ENCODE measurements at places on chromosomes 11 and 22.

GRCh38 chr22:26016916-26017315 lies 152.3 kb upstream of the SEZ6L start:
- no peak for DNase-seq

- DNase-seq: no peak
These were observed 20.7 kb downstream of the LHFPL7 start for GRCh38 chr22:24925586-24926427.

DNA sequence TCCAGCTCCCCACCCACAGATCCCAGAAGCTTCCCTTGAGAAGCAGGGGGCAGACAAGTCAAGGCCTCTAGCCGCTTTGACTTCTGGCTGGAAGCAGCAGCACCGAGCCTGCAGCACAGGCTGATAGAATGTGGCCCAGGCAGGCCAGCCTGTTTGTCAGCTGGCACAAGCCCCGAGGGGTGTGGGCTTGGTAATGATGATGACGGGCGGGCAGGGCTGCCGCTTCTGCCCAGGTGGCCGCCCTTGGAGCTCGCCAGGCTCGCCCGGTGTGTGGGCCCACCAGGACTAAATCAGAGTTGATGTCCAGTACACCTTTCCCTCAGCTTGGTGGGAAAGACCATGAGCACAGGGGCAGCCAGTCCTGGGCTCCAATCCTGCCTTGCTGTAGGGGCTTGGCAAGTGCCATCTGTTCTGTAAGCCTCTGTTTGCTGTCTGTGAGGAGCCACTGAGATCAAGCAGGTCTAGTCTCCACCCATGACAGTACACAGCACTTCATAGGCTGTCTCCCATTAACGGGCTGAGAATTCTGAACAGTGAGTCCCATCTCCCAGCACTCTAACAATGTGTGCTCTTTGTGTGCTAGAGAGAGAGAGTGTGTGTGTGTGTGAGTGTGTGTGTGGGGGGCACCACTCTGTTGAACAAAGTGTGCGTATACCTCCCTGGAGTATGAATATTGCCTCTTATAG lies 26.8 kb downstream of the MICAL2 start:
- no peak for DNase-seq

- DNase-seq: no peak
These were observed 22.6 kb downstream of the IZUMO1R start for GRCh38 chr11:94326947-94327346.

DNA sequence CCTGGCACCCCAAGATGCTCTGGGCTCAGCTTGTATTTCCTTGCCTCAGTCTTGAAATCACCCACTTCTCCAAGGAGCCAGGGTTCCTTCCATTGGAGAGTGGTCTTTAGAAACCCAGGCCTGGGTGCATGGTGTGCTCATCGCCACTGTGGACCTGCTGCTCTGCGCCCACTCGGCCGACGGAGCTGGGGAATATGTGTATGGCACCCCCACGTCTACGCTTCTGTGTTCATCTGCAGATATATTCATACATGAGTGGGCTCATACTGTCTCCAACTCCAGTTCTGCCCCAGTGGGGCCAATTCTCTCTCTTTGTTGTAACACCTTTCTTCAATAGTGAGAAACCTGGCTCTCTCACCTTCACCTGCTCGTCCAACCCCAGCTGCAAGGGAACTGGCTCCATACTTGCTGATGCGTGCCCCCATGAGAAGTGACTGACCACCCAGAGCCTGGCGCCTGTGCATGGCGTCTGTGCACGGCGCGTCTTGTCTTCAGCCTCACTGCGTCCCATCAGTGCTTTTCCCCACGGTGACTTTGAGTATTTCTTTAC lies 39.8 kb downstream of the KCNQ1 start:
- DNase-seq: no peak

DNA sequence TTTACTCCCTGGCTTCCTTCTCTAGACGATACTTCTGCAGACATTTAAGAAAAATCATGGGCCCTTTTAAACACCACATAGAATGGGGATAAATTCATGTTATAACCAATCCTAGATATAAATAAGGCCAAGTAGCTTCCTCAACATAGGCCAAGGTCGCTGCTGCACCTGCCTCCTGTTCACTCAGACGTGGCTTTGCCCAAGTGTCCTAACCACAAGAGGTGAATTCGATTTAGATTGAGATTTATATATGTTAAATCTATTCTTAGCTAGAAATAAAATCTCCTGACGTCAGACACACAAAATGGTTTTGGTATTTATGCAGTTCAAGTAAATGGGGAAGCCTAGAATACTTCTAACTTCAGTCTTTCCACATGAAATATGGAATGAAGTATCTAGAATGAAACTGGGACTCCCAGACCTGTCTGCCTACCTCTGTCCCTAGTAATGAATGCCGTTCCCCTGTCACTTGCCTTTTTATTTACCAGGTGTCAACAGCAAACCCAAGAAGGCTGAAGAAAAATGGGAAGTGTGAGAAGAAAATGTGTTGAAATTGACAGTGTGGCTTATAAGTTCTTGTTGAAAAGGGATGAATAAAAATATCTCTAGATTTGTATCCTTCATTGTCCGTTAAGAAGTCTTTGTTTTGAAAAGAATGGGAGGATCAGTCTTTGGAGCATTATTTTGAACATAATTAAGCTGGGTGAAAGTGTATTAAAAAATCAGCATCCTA lies 131.8 kb downstream of the HIPK3 start:
- no peak for DNase-seq

- no peak for DNase-seq
These were observed 1.3 kb upstream of the SBF2 start for GRCh38 chr11:10295064-10295901.

DNA sequence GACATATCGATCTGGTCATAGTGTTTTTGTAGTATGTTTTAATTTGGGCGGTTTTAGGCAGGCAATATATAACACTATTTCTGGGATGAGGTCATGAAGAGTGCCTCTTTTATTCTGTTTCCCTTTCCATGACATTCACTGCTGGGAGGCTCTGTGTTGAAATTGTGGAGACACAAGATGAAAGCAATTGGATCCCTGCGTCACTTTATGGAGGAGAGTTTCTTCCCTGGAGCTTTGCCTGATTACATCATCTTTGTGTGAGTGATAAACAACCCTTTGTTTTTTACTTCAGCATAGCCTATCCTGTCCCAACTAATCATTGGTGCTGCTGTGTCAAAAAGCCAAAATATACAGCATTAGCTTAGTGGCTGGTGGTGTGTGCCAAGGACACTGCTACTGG lies 48.6 kb downstream of the PARVG start:
- no peak for DNase-seq

DNA sequence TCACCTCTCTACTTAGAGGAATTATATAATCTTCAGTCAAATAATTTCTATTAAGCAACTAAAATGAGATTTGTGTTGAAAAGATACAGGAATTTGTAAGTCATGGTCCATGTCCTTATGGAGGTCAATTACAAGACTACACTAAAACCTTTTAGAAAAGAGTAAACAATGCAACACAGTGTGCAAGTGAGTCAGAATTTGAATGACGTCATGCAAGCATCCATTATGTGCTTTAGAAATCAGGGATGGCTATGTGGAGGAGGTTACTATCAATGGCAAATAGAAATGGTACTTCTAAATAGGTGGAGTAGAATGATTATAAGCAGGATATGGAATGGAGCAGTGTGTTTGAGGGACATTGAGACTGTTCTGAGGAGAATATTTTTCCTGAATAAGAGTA lies 16.6 kb downstream of the OR10D3 start:
- DNase-seq: no peak

DNA sequence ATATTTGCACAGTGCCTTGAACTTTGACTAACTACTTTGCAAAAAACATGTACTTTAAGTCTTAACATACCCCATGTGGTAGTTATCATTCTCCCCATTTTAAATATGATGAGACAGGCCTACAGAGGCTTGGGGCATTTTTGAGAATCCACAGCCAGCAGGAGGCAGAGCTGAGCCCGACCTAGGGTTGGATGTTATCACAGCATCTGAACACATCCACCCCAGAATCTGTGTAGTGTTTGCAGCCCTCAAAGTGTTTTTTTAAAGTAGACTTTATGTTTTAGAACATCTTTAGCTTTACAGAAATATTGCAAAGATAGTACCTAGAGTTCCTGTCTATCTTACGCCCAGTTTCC lies 17.6 kb downstream of the OTOG start:
- DNase-seq: no peak

GRCh38 chr11:94132152-94132558 lies 3.5 kb downstream of the PANX1 start:
- no peak for DNase-seq

GRCh38 chr11:64125676-64126075 lies 40.2 kb downstream of the MACROD1 start:
- no peak for DNase-seq

GRCh38 chr11:36463781-36464180 lies 46.3 kb downstream of the TRAF6 start:
- DNase-seq: no peak

- DNase-seq: no peak
These were observed 35.0 kb upstream of the OR9G4 start for GRCh38 chr11:56783448-56784041.

DNA sequence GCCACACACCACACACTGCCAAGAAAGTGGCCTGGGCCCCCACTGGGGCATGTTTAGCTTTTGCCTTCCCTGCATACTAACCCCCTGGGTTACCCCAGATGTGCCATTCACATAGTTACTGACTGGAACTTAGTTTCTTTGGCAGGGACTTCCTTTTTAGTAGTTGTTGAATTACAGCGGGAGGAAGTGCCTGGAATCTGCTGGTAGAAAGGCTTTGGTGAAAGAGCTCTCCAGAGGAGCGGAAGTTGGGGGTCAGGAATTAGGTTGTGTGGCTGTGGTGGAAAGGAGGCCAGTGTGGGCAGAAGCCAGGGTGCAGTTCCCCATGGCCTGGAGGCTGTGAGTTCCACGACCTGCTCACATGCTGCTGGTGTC lies 69.0 kb downstream of the MED15 start:
- DNase-seq: no peak
